Lung microvascular endothelial cell (primary cell): ENCODE measurements at places on chromosomes 13 and 19.

- no peak for DNase-seq
Observed at GRCh38 chr19:5692723-5693194, 2.7 kb downstream of the RPL36 start.

DNA sequence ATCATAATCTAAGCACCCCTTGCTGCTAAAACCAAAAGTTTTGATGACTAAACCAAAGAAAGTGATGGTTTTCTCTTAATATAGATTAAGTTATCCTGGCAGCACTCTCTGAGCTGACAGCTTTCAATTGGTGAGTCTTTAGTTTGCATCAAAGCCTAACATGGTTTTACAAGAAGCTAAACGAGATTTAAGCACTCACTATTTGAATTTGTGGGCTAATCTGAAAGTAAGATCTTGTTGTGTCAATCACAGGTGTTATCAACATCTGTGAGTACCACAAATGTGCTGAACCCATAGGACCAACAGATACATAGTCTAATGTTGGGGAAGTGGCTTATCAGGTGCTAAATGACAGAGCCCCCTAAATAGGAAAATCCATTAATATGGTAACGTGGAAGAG is 223.9 kb downstream of the LHFPL6 start:
- no peak for DNase-seq

GRCh38 chr13:30545320-30545719 is 72.4 kb upstream of the USPL1 start:
- DNase-seq = peak; percentile 13

GRCh38 chr13:28494778-28495537 is at the start of gene FLT1:
TSS of gene FLT1 (minus strand) at chr13:28495128. CDS start at chr13:28494843, 285 bp downstream.
- peak; percentile 79 for DNase-seq

DNA sequence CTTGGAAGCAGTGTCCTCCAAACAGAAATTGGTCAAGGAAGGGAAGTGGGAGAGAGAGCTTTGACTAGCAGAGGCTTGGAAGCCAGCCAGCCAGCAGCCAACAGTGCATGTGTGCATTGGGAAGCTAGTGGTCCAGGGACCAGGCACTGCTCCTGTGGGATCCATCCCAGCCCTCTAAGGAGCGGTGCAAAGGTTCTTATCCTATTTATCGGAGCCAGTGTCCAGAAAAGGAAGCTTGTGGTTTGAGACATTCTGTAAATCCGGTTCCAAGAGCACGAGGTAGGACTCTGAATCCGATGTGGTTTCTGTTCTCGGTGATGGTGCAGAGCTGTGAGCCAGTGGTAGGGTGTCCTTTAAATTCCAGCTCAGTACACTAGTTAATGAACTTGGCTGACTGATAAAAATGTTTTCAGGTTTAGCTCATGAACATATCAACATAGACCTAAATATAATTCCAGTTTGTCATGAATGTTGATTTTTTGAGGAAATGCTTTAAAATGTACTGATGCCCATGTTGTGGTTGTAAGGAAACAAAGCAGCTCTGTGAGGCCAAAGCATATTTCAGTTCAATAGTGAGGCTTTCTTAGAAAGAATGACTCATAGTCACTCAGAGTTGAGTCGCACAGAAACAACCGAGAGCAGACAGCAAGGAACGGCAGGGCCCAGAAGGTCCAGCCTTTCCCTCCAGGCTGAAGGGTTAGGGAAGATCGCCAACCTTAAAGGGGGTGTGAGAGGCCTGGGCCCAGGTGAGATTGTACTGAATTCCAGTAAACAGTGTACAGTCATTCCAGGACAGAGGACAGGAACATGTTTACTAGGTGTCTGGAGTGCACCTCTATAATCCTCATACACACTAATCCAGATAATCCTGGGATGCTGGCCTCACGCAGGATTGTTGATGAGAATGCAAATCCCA is 21.5 kb upstream of the GARRE1 start:
- DNase-seq = peak; percentile 23

GRCh38 chr19:39352381-39353255 is 10.4 kb downstream of the SAMD4B start:
- DNase-seq = no peak

GRCh38 chr19:35408284-35409171 is 37.7 kb downstream of the GPR42 start:
- DNase-seq = no peak
